Activated T-helper 1 cell treated with anti-CD3 and anti-CD28 coated beads, Interleukin-2, amount 50 U/mL, for 16 hours (primary cell): ENCODE measurements at places on chromosomes 2 and 18.

- no peak for DNase-seq
Observed at GRCh38 chr2:204282525-204282924, 262.8 kb upstream of the PARD3B start.

GRCh38 chr2:239318790-239319661, 81.8 kb downstream of the HDAC4 start:
- DNase-seq, result no peak

- DNase-seq, result no peak
Observed at GRCh38 chr2:69177785-69178636, 165.0 kb downstream of the ANTXR1 start.

DNA sequence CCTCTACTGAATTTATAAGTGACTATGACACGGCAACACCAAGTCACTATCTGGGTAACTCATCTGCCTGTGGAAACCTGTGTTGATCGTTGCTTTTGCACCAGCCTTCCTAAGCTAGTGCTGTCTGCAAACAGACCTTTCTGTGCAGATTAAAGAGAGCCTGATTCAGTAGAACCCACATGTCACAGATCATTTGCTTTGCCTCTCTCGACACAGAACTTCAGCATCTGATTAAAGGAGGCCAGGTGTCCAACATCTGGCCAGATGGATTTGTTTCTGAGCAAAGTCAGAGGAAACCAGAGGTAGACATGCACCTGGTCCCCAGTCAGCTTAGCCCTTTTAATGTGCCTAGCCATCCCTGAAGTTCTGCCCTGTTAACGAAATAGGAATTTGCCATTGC, 15.0 kb upstream of the TTR start:
- no peak for DNase-seq

- DNase-seq, result no peak
Observed at GRCh38 chr2:16663121-16663905, 2.3 kb downstream of the CYRIA start.

DNA sequence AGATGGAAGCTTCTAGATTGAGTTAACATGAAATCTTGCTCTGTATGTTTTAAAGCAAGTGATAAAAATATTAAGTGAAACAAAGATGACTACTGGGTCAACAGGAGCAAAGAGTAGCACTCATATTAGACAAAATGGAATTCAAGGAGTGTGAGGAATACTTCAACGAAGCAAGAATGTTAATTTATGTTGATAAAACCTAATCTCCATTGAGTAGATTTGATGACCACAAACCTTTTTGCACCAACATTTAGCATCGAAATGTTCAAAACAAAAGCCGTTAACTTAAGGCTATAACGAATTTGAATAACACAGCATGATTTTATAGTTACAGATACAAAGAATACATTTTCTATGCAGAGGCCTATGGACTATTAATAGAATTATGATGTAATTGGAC, 35.7 kb downstream of the MRPS9 start:
- DNase-seq, result no peak

DNA sequence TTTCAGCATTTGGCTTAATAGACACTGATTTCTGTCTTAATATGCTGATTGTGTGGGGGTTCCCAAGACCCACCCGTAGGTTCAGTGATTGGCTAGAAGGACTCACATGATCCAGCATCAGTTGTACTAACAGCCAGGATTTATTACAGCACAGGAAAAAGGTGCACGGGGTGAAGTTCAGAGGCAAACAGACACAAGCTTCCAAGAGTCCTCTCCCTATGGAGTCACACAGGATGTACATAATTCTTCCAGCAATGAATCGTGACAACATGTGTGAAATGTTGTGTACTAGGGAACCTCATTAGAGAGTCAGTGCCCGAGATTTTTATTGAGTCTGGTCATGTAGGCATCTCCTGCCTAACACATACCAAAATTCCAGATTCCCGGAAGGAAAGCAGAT, 52.8 kb downstream of the GALNT1 start:
- DNase-seq, result no peak

- DNase-seq, result no peak
Observed at GRCh38 chr2:240142256-240142775, 1.9 kb upstream of the OTOS start.

- no peak for DNase-seq
Observed at GRCh38 chr2:26245810-26246209, 1.1 kb downstream of the HADHB start.

GRCh38 chr2:194915485-194915884, 741.5 kb upstream of the SLC39A10 start:
- DNase-seq, result no peak

- no peak for DNase-seq
Observed at GRCh38 chr2:112566104-112566503, 18.3 kb upstream of the CHCHD5 start.

DNA sequence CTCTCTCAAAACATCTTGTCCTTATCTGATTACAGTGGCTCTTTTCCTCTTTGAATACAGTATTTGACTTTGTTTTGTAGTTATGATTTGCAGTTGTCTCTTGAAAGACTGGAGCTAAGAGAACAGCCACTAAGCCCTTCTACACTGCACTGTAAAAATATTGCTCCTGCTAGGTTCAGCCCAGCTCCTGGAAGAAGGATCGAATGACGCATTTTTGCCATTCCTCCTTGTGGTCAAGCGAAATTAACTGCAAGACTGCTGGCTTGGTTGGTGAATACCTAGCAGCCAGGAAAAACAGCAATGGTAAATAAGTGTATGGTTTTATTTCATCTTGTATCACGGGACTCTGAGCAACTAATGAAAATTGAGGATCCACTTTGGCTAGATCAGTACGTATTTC, 407.8 kb upstream of the CDH2 start:
- no peak for DNase-seq

DNA sequence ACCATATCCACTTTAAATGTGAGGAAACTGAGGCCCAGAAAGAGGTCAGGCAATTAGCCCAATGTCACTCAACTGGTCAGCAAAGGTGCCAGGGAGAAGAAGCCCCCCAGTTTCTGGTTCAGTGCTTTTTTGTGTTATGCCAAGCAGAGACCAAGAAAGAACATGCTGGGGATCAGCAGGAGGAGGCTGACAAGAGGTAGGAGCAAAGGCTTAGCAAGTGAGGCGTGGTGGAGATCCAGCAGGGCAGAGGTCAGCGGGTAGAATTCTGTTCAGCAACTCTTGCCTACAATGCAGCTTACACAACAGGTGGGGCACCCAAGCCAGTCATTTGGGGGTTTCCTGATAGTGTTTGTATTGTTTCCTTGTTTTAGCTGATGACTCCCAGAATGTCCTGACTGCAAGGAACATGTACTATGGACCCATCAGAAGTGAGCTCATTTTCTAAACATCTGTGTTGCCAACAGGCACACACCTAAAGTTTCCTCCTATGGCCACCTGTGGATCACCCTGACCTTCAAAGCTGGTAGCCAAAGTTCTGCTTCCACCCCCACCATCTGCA, 28.2 kb downstream of the LPIN2 start:
- DNase-seq, result no peak

- no peak for DNase-seq
Observed at GRCh38 chr2:239472235-239472775, 71.5 kb upstream of the HDAC4 start.

GRCh38 chr2:85593023-85593422, 2.5 kb upstream of the RNF181 start:
- DNase-seq, result no peak

- DNase-seq, result no peak
Observed at GRCh38 chr18:51185075-51185474, 12.4 kb downstream of the MEX3C start.

- no peak for DNase-seq
Observed at GRCh38 chr2:95353055-95353575, 49.4 kb upstream of the FAHD2A start.

DNA sequence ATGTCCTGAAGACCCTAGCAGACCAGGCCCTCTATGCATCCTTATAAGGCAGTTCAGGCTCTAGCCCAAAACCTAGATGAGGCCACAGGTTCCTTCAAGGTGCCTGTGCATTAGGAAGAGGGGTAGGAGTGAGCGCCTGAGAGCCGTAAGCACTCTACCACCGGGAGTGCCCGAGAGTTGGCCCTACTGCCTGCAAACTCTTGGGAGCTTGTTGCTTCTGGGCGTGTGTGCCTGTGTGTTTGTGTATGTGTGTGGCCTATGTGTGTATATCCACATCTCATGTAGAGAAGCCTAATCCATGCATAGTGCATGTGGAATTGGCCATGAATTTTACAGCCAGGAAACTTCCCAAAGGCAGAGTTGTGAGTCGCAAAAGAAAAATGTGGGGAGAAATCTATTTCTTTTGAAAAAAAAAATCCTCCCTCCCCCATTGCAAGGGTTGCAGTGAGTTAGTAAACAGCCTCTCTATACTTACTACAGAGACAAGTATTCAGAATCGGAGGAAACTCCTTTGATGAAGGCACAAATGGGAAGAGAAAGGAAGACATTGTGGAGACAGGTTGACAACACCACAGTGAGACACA, 96.8 kb downstream of the ADD2 start:
- DNase-seq, result no peak

DNA sequence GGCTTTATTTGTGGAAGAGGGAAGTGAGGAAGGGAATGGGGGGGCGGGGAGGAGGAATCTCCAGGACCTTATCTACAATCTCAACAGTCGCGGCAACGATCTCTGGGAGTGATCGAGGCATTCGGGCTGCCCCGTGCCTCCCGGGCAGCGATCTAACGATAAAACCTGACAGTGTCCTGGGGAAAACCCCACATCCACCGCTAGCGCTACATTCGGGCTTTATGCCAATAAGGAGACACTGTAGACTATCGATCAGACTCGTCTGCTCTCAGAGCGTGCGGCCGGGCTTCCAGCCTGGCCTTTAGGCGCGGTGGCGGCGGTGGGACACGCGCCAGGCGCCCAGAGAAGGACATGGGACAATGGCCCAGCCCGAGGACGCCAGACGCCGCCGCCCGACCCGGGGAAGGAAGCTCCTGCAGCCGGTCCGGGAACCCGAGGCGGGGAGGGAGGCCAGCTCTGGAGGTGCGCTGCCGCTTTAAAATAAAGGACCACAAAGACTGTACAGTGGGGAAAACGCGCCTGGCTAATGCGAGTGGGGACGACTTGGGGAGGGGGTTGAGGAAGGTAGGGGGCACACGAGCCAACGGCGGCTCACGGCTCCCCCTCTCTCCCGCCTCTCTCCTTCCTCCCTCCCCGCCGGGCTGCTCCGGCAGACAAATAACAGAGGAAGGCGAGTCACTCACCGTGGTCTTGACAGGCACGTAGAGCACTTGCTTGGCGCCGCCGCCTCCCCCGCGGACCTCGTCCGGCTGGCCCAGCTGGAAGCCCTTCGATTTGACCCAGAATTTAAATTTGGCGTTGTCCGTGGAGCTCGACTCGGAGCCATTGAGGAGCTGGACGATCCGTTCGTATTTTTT, 2.2 kb downstream of the NOL4 start:
- no peak for DNase-seq
